ENCODE measurements at places on chromosomes 11 and 22.
A peak's percentile ranks its signal among the peaks of the same experiment; 100 is the strongest.

- no peak for DNase-seq
Measured at GRCh38 chr11:44421090-44421675, 111.2 kb upstream of the ALX4 start.

GRCh38 chr11:71388637-71389235, 59.5 kb downstream of the DHCR7 start:
- DNase-seq: no peak

GRCh38 chr11:38159038-38159437, 1561.0 kb upstream of the RAG2 start:
- no peak for DNase-seq

DNA sequence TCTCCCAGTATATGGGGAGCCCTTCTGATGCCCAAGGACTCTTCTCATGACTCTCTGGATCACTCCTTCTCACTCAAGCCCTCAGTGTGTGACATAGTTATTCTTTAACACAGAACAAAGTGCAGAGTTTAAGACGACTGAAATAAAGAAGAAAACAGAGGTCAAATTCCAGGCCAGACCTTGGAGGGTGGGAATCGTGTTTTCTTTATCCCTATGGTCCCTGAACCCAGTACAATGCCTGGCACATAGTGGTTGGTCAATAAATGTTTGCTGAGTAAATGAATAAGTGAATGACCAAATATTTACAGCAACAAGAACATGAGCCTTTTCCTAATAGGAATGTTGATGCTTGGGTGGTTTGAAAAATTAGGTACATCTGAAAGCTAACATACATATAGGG, 28.8 kb downstream of the VSTM5 start:
- DNase-seq: no peak

DNA sequence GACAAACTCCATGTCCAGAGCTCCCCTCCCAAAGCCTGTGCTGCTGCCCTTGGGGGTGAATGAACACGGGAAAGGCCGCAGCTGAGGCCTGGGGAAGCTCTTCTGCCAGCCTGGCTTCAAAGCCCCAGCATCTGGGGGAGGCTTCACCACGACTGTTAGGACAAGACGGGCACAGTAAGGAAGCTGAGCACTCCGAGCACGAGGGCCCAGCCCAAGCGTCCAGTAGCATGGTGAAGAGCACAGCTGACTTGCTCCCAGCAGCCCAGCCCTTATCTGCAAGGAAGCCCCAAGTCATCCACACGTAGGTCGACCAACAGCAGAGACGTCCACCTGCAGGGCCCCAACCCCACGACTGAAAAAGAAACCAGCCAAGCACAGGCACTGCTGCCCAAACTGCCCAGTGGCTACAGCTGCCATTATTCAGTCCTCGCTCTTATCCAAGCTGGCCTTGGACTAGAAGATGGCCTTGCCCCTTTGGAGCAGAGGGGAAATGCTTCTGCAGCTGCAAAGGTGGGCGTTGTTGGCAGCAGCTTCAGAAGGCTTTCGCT, 62.5 kb downstream of the SHANK2 start:
- no peak for DNase-seq

DNA sequence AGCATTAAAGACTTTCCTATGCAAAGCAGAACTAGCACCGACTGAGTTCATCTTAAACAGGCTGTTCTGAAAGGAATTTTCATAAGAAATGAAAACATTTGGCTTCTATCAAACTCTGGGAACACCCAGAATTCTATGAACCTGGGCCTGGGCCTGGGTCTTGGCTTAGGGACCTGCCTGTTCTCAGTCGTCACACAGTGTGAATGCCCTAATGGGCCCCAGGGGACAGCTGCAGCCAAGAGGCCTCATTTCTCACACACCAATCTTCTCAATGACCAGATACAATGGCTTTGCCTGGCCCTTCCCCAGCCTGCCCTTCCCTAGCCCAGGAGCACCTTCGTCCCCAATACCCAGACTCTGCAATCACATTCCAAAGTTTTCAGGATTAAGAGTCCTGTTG, 234.9 kb upstream of the ARHGAP20 start:
- DNase-seq: no peak

- no peak for DNase-seq
Measured at GRCh38 chr11:44469412-44469811, 96.1 kb upstream of the CD82 start.

DNA sequence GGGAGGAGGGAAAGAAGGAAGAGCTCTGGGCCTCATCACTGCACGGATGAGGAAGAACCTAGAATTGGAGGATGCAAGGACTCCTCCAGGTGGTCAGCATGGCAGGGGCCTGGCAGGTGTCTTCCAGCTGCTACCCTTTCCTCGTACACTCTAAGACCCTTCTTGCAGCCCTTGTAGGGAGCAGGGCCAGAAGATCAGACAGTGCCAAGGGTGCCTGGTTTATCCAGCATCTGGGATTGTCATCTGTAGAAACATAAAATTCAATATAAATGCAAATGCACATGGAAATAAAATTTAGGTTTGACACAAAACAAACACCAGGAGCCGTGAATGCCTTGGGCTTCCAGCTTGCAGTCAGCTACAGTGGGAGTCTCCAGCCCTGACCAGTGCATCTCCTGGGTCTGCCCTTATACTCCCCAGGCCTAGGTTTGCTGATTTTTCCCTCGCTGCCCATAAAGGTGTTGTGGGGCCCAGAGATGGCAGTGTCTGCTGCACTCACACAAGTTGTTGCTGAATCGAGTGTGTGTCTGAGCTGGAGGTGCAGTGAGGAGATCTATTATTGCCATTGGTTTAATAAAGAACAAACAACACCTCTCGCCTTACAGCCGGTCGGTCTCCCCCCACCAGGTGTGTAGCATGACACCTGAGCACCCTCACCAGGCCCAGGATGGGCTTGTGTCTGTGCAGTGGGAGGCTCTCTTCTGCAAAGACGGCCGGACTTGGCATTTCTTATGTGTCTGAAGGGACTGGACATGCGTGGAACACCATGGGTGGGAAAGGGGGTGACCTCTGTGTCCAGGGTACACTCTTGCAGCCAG, 87.1 kb downstream of the BCR start:
- no peak for DNase-seq

GRCh38 chr11:87851234-87851633, 324.0 kb downstream of the RAB38 start:
- DNase-seq: peak; percentile 65

GRCh38 chr11:65709661-65710060, 2.4 kb upstream of the KAT5 start:
- DNase-seq: peak; percentile 45

DNA sequence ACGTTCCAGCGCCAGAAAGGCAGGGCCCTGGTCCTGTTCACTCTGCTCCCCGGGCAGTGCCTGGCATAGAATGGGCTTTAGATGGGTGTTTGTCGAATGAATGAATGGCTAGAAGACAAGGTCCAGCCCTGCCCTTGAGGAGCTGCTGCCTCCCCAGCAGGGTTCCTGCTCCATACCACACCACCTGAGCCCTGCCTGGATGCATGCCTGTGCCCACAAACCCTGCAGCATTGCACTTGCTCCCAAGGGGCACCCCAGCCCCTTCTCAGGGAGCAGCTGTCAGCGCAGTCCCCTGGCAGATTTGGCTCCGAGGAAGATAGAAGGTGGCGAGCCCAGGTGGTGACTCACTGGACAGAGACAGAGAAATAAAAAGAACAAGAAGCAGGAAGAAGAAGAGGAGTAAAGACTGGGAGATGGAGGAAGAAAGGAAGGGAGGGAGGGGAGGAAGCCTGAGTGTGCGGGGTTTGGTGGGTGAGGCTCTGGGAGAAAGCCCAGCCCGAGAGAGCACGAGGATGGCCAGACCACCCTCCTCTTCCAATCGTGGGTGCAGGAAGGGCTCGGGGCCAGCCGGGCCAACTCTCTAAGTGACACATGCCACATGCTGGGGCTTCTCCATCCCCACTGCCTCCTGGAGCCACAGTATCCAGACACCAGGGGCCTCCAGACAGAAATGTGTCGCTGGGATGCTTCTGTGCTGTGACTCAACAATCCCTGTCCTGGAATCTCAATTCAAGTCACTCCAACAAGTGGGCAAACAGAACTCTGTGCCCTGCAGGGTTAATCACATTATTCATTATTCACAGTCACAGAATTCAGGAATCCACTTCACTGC, 1474.3 kb downstream of the BRD1 start:
- DNase-seq: no peak

- DNase-seq: no peak
Measured at GRCh38 chr11:111624608-111625007, 22.4 kb downstream of the SIK2 start.

- DNase-seq: no peak
Measured at GRCh38 chr22:19818324-19819207, 36.1 kb downstream of the GNB1L start.

GRCh38 chr22:21761994-21762680, 26.5 kb upstream of the YPEL1 start:
- no peak for DNase-seq

GRCh38 chr22:31752096-31752847, 1.5 kb upstream of the DEPDC5 start:
- no peak for DNase-seq

- no peak for DNase-seq
Measured at GRCh38 chr11:59756845-59757244, 1.7 kb downstream of the STX3 start.

- no peak for DNase-seq
Measured at GRCh38 chr11:2713094-2713493, 13.3 kb upstream of the KCNQ1OT1 start.

- DNase-seq: no peak
Measured at GRCh38 chr11:60860943-60861342, 5.2 kb upstream of the PTGDR2 start.

DNA sequence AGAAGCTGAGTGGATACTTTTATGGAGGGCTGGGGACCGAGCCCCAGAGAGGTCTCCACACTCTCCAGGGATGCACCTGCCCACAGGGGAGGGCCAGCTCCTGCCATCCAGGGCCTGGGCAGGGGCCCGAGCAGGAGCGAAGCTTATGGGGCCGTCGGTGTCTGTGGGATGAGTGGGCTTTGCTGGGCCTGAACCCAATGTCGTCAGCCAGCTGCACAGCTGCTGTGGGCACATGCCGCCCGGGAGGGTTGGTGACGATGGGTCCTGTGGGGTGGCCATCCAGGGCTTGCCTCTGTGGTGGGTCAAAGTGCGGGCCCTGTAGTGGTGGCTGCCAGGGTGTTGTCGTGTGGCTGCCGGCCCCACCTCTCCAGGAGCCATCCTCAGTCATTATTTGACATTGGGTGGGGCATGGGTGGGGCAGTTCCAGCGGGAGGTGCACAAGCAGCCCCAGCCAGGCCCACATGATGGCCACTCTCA, 447.1 kb downstream of the TBC1D22A start:
- DNase-seq: no peak

DNA sequence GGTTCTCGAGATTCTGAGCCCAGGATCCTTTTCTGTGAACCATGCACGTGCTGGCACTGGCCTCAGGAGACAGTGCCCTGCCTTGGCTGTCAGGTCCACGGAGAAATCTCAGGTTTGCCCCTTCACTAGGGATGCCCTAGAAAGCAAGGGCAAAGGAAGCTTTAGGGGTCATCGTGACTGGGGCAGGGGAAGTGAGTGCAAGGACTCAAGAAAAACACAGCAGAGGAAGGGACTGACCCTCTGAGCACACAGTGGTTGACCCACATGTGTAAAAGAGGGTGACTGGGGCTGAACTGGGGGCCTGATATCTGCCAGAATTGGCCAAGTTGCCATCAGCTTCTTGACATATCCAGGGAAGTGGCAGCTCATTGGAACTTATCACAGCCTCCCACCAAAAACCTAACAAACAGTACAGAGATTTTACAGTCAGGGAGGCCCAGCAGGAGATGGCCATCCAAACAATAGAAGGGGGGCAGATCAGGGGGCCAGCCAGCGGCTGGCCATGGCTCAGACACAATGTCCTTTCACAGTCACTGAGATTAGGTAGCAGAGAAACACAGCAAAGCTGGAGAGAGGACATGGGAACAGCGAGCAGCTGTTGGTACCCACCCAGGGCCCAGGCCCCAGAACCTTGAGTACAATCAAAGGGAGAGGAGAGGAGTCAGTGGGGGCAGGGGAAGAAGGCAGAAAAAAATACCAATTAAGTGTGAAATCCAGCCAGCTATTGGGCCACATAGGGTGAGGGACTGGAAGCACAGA, 4.4 kb downstream of the TMEM121B start:
- no peak for DNase-seq

- DNase-seq: no peak
Measured at GRCh38 chr22:29319072-29319471, 3.6 kb upstream of the RASL10A start.
